Osteocyte (in vitro differentiated cells): ENCODE measurements at places on chromosomes 13 and 19. TPM values are rescaled to one million over a fixed set of nuclear protein-coding genes. Genes with fewer than 3 reads are reported as not detected.
A peak's percentile ranks its signal among the peaks of the same experiment; 100 is the strongest.

DNA sequence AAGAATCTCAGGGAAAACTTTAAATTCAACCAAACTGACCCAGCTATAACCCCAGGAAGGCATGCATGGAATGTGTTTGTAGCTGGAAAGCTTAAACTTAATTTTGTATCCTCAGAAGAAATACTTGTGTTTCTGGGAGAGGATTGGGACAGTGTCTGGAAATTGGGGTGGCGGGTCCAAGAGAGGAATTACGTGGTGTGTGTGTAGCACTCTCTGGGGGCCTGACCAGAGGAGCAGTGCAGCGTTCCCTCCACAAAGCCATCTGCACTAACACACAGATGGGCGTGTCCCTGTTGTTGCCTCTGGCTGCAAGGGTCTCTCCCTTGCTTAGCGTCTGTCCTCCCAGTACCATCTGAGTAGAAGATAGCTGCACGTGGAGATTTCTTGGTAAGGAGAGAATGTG, 6.4 kb downstream of the GARRE1 start:
- no peak for DNase-seq

DNA sequence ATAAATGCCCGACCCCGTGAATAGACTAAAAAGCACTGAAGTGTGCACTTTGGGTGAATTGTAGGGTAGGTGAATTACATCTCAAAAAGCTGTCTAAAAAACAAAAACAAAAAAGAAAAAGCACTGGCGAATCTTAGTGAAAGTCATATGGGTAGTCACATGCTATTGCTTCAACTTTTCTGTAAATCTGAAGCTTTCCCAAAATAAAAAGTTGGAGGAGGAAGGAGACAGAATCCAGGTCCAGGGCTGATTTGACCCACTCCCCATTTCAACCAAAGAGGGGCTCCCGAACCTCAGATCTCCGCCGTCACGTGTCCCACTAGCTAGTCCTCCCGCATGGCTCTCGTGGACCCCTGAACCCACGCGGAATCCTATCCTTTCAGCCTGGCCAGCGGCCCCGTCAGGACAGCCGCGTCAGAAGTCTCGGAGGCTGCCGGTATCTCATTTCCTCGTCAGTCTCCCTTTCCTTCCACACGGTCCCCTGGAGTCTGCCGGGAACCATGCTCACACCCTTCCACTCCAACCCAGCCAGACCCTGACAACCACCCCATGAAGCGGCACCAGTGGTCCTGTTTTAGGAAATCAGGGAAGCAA, 6.1 kb downstream of the PPP1R12C start:
- DNase-seq, result no peak

GRCh38 chr19:30784850-30785457, 412.8 kb downstream of the ZNF536 start:
- peak; percentile 82 for DNase-seq

DNA sequence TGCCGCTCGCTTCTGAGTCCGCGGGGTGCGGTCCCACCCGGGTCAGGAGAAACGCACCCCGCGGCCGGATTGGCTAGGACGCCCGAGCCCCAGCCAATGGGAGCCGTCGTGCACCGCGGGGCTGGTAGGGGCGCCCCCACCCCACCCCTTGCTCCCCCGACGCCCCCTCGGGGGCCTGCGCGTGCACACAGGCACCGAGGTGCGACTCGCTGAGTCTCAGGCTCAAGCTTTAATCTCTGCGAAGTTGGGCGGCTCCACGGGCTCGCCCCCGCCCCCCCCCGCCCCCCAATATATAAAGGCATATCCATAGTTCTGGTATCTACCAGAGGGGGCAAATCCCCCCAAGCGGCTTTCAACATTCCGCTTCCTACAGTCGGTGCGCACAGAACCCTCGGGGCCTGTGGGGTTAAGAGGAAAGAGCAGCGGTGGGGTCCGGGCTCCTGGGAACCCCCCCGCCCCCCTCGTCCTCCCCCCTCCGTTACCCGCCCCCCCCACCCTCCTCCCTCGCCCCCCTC, at the start of gene COX6B2:
Gene COX6B2 (minus strand): TSS at position 22 of the 515 bp plus-strand sequence. CDS start 198 bp downstream, outside the sequence.
- no peak for DNase-seq

OR1M1 gene
- not detected in 2 replicates for total RNA-seq

DNA sequence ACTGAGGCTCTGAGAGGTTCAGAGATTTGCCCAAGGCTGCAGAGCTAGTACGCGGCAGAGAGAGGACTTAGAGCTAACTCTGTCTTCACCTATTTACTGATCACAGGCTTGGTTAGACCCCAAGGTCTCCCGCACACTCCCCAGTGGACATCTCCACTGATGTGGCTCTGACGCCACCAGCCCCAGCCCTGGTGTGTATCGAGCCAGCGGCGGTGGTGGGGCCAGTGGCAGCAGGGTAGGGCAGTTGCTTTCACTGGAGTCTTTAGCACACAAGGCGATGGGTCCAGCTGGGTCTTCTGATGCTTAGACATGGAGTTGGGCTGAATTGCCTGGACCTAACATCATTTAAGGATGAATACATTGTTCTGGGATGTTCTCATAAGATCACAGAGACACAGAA, 85.4 kb downstream of the ANKRD10 start:
- no peak for DNase-seq

DNA sequence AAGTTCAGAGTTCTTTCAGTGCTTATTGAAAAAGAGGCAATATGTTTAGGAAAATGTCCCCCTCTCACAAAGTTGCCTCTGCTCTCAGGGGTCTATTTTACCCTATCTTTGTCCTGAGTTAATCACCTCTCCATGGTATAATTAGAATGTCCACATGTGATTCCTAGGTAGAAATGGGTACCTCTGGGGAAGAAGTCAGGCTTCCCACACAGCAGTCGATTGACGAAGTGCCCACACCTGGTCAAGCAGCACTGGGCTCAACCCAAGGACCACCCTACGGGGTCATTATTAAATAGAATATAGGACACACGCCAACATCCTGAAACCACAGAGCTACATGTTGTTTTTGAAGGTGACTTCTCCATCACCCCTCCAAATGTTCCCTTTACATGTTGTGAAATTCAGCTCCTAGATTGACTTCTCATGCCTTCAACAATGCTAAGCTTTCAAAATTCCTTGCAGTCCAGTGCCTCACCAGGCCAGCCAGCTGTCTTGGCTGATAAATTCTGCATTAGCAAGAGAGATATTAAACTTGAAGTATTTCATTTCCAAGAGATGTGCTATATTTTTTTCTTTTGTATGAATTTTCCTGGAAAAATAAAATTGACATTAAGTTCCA, 43.6 kb upstream of the FAM124A start:
- DNase-seq, result no peak

GRIN2D gene
- 0.68 and 1.2 TPM in 2 replicates for total RNA-seq

MEF2B gene
- 1.2 and 1.6 TPM in 2 replicates for total RNA-seq

GRCh38 chr19:11480715-11481533, at the start of gene ELAVL3:
TSS of gene ELAVL3 (minus strand) at chr19:11481046. CDS start at chr19:11480608, 438 bp downstream.
- DNase-seq, result no peak

- no peak for DNase-seq
These were observed 4.0 kb downstream of the IZUMO2 start for GRCh38 chr19:50159078-50159477.

DNA sequence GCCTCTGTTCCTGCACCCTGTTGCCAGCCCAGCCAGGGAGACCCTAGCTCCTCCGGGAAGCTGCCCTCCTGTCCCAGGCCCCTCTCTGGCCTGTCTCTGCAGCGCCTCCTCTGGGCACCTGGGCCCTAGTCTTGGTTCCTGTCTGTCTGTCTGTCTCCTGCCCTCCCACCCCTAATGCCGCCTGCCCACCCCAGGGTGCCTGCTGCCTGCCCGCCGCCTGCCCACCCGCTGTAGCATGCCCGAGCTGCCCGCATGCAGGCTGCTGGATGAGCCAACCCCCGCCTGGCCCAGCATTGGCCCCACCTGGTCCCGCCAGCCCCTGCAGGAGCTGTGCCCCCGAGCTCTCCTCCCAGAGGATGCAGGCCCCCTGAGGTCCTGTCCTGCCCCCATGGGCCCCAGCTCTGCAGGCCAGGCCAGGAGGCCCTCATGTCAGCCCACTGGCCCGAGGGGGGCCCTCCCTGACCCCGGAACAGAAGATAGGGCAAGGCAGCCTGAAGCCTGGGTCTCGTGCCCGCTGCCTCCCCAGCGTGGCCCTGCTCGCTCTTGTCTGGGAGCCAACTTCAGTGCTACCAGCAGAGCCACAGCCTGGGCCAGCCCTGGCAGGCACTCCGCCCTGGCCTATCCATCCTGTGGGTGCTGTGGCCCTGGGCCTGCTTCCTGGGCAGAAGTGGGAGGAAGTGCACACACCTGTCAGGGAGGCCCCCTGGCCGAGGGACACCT, 5.2 kb downstream of the MAP2K7 start:
- DNase-seq, result no peak

KIR3DL2 gene
- total RNA-seq, result not detected in 2 replicates

DNA sequence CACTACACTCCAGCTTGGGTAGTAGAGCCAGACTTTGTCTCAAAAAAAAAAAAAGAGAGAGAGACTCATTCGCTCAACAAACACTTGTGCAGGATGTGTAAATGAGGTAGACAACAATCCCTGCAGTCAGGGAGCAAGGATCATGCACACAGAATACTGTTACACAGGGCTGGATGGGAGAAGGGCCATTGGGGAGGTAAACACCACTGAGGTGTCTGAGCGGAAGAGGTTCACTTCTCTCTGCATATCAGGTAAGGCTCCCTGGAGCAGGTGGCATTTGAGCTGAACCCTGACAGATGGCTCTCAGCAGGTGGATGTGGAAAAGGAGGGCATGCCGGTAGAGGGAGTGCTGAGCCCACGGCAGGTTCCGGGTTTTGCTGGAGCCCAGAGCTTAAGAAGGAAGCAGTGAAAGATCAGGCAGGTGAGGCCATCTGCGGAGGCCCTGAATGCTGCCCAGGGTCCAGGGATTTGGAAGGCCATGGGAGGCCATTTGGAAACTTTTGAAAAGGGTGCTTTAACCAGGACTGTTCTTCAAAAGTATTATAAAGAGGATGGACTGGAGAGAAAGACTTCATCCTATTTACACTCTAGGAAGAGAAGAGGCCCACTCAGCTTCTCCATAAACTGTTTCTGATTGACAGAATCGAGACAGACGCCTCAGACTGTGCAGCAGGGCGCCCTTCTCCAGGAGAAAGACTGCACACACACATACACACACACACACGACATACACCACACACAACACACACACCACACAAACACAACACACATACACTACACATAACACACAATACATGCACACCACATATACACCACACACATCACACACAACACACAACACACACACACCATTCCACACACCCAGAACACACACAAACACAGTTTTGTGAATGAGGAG, 199.4 kb downstream of the USP12 start:
- DNase-seq, result no peak

DNA sequence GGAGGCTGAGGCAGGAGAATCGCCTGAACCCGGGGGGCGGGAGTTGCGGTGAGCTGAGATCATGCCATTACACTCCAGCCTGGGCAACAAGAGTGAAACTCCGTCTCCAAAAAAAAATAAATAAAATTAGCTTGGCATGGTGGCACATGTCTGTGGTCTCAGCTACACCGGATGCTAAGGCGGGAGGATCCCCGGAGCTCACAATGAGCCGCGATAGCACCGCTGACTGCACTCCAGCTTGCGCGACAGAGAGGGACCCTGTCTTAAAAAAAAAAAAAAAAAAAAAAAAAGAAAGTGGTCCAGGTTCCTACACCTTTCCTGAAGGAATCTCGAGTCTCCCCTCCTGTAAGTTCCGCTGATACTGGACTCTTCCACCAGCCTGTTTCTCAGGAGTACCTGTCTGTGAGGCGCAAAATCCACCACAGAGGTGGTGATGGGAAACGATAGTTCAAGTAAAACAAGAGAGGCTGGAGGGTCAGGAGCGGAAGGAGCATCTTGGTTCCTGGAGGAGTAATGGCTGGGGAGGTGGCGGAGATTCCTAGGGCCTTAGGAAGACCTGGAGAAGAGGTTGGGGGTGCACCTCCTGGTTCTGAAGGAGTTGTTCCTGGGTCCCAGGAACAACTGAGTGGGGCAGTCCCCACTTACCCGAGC, 471 bp downstream of the FUT1 start:
- DNase-seq, result no peak

DNA sequence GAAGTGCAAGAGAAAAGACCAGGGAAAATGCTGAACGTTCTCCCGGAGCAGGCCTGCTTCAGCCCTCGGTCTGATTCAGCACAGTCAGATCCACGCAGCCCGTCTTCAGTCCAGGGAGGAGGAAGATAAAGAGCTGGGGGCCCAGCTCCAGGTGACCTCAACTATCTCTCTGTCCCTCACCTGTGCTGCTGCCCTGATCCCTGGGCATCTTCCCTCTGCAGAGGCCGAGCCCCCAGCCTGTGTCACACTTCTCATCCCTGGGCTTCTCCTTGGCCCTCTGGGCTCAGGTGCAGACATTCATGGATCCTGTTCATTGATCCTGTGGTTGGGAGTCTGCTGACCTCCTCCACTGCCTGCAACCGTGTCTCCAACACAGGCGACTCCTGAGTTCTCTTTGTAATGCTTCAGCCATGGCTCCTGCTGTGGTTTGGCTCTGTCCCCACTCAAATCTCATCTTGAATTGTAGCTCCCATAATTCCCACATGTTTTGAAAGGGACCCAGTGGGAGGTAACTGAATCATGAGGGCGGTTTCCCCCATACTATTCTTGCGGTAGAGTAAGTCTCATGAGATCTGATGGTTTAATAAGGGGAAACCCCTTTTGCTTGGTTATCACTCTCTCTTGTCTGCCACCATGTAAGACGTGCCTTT, 27.9 kb downstream of the COL4A2 start:
- no peak for DNase-seq
